ENCODE measurements at places on chromosomes 12 and 14. TPM values are rescaled to one million over a fixed set of nuclear protein-coding genes. Genes with fewer than 3 reads are reported as not detected.

- no peak for DNase-seq
Measured at GRCh38 chr12:30811966-30812365, 57.2 kb upstream of the CAPRIN2 start.

Gene SIX4
- total RNA-seq: 5.8 TPM

GRCh38 chr12:55619354-55620138, 17.1 kb upstream of the OR10P1 start:
- no peak for DNase-seq

Gene TAS2R9
- 0.22 TPM for total RNA-seq

DNA sequence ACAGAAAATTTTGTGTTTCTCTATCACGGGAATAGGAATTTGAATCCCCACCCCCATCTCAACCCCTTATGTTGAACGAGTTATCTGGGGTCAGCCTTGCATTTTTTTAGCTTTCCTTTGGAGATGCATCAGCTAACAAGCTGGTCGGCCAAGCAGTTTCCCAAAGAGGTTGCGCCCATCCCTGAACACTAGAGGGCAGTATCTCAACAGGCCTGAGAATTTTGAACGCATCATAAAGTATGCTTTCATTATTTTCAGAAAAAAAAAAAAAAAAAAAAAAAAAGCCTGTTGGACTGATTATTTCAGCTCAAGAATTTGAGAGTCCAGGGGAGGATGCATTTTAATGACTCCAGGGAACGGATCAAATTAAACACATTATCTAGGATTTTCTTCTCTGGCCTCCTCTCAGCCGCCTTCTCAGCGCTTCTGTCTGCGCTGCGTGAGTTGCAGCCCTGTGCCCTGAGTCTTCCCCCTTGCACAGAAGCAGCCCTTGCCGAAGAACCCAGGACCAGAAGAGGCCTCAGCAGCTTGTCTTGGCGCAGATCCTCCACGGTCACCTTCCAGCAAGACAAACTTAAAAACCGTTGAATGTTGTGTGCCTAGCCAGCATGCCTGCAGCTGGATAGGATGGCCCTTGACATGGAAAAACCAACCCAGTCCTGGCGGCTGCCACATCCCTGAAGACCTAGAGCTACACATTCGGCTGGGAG, 76.6 kb upstream of the GZMB start:
- DNase-seq: peak; percentile 21

DNA sequence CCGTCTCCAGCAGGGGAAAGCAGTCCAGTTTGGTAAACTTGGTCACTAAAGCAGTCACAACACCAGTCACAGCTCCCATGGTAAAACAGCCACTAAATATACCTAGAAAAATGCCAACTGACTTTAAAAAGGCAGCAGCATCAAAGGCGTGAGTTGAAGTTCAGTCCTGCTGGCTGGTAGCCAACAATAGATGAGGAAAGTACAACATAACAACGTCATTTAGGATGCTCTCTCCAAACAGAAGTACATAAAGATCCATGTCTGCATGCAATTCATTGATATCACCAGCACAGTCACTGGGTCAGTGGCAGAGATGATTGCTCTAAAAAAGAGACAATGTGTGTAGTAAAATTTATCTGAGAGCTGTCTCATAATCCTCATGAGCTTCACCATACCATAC, 59.3 kb upstream of the TMPO start:
- DNase-seq: no peak

- no peak for DNase-seq
Measured at GRCh38 chr14:96979611-96980074, 182.5 kb downstream of the VRK1 start.

DNA sequence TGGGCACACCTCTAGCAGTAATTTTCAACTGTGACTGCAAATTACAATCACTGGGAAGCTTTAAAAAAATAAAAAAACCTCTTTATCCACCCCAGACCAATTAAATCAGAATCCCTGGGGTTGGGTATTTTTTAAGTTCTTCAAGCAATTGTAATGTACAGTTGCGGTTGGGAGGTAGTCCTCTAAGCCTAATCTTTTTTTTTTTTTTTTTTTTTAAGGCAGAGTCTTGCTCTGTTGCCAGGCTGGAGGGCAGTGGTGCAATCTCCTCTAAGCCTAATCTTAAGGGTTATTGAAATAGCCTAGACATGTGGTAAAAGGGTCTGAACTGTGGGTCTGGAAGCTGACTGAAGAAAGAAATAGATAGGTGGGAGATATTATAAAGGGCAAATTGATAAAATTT, 230.5 kb downstream of the AKAP6 start:
- DNase-seq: no peak

- DNase-seq: no peak
Measured at GRCh38 chr12:96215919-96216273, 21.7 kb downstream of the ELK3 start.

Gene NANOG
- under 0.01 TPM for total RNA-seq

Gene TMPRSS12
- not detected for total RNA-seq

DNA sequence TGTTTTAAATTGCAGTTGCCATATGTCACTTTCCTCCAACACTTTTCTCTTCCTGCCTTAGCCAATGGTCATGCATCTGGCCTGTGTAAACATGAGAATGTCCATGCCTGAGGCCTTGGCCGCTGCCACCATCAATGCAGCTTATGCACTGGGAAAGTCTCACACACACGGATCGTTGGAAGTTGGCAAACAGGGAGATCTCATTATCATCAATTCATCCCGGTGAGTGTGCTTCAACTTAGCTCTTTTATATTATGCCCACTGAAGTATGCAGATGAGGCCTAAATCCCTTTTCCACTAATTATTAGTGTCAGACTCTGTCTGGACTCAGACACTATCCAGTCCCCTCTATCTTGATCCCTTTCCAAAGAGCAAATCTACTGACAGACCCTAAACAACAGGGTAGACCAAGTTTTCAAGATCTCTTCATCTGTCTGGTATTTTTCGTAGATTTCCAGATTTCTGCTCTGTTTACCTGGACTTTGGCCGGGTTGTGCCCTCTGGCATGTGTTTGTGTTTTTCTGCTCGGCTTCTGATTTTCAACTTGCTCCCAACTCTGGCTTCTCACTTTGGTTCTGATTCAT, 23.2 kb downstream of the AMDHD1 start:
- no peak for DNase-seq

Gene SERPINA3
- total RNA-seq: 224 TPM

Gene TM9SF1
- 50.0 TPM for total RNA-seq

Gene ACSM4
- total RNA-seq: not detected

DNA sequence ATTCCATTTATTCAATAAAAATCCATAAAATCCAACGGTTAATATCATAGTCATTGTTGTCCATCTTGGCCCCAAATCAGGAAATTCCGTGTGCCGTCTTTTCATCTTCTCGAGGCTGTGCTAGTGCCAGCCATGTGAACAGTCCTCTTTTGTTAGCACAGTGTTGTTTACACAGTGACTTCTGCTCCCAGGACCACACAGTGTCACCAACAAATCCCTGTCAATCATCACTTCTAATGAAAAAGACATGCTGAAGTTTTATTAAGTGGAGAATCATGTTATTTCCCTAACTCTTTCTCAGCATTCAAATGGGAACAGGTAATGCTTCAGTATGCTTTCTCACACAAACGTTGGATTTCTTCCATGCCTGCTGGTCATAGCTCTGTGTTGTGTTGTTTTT, 1.9 kb upstream of the SLCO1A2 start:
- DNase-seq: no peak

Gene CFAP54
- total RNA-seq: 29.8 TPM

DNA sequence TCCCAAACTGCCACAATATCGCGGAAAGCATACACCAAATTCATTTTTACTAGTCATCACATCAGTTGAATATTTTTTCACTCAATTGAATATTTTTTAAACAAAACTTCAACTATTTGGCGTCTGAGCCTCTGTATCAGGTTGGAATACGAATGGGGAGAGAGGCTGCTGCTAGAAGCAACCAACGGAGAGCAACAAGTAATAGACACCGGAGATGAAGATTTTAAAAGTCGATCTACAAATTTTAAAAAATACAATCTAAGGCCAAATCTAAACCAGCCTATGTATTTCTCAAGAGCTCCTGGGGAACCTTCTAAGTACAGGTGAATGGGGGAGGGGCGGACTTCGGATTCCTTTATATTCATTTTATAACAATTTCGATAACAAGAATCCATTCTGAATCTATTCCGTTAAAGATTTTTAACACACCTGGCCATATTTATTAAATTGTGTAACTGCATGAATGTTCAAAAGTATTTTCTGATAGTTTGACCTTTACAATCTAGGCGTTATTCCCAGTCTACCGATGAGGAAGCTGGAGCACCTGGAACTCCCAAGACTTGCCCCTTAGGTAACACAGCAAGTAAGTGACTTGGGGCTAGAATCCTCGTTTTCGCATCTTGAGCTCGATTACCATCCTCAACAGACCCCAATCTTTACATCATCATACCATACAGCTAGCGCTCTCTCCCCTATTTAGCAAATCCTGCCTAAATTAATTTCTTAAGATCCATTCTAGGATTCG, 1.2 kb downstream of the GNPNAT1 start:
- DNase-seq: no peak

DNA sequence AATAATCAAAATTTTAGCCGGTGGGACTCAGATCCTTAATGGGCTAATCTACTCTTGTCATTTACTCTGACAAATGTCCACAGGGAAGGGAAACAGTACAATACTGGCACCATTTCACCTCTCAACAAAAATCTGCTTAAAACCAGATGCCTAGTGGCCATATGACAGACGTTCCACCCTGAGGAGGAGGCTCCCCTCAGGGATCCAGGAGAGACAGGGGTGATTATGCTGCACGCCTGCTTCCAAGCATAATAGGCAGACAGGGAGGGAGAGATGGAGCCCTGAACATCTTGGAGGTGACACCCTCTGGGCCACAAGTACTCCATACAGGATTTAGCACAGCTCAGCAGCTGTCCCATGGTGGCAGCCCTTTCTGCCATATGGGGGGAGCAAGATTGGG, 24.8 kb upstream of the AKAP6 start:
- no peak for DNase-seq

DNA sequence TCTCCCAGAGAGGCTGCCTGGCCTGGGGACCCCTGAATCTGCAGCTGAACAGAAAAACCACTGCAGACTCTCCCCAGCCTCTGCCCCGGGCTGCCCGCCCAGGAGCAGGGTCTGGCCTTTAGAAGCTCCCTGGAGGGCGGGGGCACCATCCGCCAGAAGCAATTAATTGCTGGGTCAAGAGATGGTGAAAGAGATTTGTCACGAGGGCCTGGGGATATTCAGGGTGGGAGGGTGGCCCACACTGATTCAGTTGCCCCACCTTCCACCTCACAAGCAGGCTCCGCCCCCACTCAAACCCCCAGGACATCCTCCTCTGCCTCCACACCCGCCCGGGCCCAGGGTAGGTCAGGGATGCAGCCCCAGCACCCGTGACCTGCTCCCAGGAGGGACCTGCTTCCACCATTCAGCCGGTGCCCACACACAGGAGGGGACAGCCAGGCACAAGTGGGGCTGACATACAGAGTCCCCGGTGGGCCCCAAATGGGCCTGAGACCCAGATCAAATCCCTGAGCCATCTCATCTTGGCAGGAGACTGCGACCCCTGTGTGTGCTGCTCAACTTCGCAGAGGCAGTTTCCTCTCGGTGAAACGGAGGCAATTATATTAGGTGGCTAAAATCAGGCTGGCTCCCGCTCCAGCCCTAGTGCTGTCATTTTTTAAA, 23.0 kb downstream of the NCOR2 start:
- DNase-seq: no peak

DNA sequence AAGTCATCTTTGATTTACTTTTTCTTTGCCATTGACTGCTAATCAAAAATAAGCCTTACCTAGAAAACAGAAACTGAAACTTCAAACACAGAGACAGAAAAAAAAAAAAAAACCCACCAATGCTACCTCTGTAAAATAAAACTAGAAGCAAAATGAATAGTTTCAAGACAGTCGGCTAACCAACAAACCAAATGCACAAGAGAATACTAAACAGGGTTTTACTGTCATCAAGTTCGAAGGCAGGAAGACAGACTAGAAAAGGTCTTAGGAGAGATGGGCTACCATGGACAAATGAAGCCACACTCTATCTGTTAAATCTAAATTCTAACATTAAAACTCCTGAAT, 59.5 kb downstream of the SEL1L start:
- DNase-seq: no peak

DNA sequence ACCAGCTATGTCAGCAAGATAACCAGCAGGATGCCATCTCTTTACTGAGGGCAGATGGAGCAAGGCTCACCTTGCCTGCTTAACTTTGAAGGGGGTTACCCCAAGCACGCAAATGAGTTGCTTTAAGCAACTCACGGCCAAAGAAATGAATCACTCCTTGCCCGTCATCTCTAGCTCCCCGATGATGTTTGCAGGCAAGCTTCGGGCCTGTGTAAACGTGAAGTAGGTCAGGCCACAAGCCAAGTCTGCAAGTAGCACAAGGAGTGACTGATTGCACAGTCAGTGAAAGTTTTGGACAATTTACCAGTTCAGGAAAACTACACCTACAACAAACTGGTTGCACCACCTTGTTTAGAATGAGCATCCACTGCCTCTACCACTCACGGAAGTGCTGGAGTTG, 699.7 kb upstream of the TBX3 start:
- no peak for DNase-seq

Gene LMO3
- total RNA-seq: 7.9 TPM

Gene TMEM19
- total RNA-seq: 10.5 TPM

DNA sequence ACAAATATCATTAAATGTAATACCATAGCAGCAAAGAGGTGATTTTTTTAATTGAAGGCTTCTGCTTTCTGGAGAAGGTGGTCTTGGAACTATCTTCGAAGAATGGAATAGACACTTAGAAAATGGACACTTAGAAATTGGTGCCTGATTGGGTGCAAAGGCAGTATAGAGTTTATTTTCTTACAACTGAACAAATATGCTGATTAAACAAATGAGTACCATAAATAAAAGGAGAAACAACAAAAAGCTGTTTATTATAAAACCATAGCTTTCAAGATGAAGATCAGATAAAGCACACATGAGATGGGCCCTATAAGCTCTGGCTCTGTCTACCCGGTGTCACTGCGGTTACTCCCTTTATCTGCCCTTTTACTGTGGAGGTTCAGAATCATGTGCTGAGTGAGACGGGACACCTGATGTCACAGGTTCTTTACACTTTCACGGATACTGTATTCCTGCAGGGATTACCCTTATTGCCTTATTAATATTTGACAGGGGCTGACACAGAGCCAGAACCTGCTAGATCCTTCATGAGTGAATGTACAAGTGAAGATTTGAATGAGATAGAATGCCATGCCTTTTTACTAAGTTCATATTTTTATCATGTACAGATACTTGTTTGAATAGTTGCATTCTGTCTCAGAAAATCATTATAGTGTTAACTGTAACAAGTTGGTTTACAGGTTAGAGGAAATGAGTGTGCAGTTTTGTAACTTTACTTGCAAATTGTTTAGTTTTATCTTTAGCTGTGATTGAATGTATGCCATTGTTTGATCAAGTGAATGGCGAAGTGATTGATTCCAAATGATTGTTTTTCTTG, 477.5 kb upstream of the RGS6 start:
- DNase-seq: no peak

Gene CD69
- total RNA-seq: 7.8 TPM
